ENCODE measurements at places on chromosomes 4 and X.

- DNase-seq = no peak
These were observed 63.5 kb downstream of the ENPP6 start for GRCh38 chr4:184154199-184154598.

DNA sequence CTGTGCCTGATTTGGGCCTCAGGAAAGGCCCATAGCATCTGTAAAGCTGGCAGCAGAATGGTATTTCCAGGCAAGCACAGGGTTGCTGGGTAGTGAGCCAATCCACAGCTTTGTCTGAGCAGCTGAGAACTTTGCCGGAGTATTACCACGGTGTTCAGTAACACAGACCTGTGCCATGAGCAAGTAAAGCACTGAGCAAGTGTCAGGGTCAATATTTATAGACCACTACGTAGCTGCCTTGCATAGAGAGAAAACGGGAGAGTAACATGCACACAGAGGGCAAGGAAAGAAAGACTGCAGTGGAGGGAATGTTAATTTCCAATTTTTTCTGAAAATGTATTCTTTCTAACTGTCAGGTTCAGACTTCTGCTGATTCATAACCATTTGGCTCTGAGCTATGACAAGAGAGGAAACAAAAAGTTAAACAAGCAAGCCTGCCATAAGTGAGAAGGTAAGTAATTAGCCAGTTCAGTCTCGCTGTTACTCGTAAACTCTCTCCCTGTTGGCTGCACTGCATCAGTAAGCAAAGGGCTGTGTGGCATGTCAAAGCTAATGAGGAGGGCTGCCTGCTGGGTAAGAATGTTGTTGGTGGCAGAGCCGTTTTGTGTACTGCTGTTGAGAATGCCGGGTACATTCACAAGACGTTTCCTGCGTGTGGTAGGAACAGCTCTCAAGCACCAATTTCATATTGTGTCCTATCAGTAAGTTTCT is 238.1 kb downstream of the BMPR1B start:
- DNase-seq = no peak

DNA sequence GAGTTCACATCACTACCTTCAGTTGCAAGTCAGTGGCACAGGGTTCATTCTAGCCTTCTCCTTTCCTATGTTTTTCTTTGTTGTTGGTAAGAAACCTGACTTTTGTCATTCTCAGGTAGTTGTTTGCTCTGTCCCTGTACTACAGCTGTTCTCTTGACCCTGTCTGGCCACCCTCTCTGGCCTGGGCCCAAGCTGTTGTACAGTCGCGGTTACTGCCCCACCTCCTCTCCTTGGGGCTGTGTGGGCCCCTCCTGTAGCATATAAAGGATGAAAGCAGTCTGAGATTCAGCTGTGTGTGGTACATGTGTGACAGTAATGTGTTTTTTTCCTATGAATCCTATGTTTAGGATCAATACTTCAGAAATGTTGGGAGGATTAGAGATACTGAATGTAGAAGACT is 12.5 kb downstream of the MOB1B start:
- DNase-seq = no peak

GRCh38 chr4:25330905-25331808 is 18.6 kb downstream of the ZCCHC4 start:
- no peak for DNase-seq

DNA sequence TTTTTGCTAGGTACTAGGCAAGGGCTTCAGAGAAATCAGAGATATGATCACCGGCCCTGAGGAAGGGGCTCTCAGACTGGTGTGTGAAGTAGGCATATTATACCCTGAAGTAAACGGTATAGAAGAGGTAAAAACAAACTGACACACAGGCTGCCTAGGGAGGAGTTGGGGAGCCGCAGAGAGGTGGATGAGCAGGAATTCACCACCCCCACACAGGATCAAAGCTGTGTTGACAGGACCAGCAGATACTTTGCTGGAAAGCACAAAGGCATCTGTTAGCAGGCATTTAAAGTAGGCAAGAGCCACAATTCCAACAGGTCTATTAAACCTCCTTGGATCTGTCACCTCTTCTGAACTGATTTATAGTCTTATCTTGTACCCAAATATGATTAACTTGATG is 71.8 kb upstream of the GPR34 start:
- DNase-seq = no peak

- no peak for DNase-seq
These were observed 455.7 kb downstream of the BCOR start for GRCh38 chrX:39642071-39642470.

DNA sequence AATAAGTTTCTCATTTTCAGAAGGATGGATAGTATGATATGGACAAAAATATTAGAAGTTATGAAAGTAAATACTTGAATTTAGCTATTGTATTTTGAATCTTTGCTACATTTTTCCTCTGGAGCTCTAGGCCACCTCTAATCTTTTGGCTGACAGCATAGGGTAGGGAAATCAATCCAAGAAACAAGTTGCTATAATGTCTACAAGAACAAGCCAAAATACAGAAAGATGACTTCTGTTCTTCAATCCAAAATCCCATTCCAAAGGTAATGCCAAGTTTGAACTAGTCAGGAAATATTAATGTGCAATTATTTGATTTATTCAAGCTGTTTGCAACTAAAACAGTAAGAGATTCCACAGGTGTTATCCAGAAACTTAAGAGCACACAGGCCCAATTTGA is 1323.1 kb downstream of the ADGRL3 start:
- no peak for DNase-seq

GRCh38 chr4:663046-663437 is 11.0 kb downstream of the ATP5ME start:
- DNase-seq = no peak

DNA sequence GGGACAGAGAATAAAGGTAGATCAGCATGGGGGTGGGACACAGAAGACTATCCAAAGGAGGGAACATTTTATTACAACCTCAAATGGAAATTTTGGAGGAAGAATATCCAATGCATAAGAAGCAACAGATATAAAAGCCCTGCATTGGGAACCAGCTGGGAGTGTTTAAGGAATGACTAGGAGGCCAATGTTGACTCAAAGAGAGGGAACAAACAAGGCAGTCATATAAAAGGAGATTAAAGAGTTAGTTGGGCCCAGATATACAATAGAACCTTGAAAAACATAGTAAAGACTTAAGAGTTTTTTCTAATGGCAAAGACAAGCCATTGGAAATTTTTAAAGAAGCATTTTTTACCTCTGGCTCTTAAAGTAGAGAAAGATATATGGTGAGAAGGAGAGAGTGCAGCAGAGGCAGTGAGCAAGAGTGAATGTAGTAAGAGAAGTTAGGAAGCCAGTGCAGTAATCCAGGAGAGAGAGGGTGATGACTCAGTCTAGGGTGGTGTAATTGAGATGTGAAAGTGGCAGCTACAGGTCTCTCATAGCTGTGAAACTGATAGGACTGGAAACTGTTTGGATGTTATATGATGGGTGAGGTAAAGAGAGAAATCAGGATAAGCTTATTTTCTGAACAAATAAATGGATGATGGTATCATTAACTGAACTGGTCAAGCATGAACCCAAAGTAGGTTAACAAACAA is 182.2 kb upstream of the ATOH1 start:
- no peak for DNase-seq

GRCh38 chr4:101600287-101600686 is 190.2 kb upstream of the BANK1 start:
- no peak for DNase-seq

GRCh38 chr4:79906303-79906702 is 166.7 kb downstream of the ANTXR2 start:
- no peak for DNase-seq

DNA sequence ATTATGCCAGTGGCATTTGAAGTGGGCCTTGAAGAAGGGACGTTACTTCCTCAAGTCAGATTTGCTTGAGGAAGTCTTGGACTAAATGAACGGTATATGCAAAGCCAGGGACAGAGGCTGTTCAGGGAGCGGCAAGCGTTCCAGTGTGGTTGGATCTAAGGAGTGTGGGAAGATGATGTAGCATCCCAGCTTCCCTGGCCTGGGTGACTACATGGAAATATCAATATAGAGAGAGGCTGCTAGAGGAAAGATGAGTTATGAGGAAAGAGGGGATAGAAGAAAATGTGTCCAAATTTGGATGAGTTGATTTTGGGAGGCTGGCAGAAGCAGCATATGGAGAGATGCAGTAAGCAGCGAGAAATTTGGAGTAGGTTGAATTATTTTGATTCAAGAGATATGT is 432.5 kb upstream of the TENM3 start:
- no peak for DNase-seq

DNA sequence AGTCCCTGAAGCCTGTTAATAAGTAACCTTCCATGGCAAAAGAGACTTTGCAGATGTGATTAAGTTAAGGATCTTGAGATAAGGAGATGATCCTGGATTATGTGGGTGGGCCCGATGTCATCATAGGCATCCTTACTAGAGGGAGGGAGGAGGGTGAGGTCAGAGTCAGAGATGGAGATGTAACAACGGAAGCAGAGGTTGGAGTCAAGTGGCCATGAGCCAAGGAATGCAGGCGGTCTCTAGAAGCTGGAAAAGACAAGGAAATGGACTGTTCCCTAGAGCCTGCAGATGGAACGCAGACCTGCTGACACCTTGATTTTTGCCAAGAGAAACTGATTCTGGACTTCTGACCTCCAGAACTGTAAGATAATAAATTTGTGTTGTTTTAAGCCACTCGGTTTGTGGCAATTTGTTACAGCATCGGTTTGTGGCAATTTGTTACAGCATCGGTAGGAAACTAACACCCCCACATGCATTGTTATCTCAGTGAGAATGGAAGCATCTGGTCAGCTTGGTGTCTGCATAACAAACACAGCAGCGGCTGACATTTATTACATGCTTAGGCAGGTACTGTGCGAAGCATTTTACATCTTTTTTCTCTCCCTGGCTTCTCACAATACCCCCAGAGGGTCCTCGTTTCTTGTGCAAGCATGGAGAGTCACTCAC is 55.6 kb downstream of the CLDN34 start:
- no peak for DNase-seq

DNA sequence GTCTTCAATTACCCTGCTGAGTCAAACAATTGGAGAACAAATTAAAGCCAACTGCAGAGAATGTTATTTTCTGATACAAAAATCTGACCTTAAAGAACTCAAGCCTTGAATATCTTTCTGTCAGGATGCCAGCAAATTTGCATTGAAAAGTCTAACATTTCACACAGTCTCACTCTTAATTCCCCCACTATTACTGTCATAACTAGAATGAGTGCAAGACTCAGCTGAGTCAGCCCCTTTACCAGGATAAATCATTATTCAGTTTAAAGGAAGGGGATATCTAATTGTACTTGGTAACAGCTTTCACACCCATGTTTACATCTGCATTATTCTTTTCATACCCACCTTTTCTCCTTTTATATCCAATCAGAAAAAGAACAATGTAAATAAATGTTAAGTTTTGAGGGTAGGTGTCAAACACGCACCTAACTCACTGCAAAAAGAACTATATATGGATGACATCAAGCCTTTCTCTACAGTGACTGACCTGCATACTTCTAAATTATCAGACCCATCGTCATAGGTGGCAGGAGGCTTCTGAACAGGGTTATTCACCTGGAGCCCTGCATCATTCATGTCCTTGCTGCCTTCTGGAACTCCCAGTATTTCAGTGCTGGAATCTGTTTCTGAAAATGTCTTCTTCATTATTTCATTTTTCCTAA is 117.4 kb downstream of the TMA16 start:
- DNase-seq = no peak

GRCh38 chr4:18109676-18110075 is 88.1 kb upstream of the LCORL start:
- DNase-seq = no peak

- no peak for DNase-seq
These were observed 88.1 kb downstream of the PCDH7 start for GRCh38 chr4:30808276-30808675.

DNA sequence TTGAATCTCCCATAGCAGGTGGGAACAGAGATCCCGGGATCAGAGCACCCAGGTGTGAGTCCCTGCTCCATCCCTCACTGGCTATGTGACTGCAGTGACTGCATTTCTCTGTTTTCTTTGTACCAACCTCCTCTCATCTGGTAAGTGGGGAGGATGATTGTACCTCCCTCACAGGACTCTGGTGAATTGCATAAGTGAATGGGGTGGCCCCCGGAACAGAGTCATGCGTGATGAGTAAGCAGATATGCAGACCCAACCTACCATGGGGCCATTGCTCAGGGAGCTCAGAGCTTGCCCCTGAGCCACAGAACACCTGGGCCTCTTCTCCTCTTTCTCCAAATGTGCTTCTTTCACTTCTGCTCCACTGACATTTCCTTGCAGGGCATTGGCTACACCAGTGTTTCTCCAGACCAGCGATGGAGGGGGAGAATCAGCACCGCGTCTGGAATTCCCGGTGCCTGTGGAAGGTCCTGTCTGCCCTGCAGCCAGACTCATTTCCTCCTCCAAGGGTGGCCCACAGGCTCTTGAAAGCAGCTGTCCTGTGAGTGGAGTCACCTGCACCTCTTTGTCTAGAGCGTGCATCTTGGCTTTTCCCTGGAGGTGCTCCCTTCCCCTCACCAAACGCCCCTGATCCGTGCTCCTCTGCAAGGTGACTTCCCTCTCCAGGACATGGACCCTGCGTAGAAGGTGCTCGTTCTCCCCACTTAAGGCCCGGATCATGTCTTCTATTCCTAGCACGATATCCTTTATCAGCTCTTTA is 30.0 kb downstream of the C4orf50 start:
- no peak for DNase-seq

GRCh38 chr4:121554382-121554781 is 142.4 kb downstream of the ANXA5 start:
- no peak for DNase-seq

DNA sequence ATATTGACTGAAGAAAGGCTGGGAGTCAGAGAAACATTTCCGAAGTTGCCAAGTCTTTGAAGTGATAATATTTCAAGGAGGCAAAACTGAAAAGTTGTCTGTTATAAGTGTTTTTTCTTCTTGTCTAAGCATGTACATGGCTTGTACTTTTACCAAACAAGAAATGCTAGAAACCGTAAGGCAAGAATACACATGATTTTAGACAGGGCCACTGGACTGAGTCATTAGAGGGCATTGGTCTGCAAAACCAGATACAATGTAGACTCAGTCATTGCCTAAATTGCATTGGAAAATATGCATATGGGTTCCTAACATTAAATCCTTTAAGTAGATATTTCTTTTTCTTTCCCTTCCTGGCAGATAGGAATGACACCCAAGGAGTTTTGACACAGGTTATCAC is 284.9 kb upstream of the PUDP start:
- DNase-seq = no peak

- DNase-seq = no peak
These were observed 1.2 kb downstream of the SLC39A8 start for GRCh38 chr4:102343964-102344519.

DNA sequence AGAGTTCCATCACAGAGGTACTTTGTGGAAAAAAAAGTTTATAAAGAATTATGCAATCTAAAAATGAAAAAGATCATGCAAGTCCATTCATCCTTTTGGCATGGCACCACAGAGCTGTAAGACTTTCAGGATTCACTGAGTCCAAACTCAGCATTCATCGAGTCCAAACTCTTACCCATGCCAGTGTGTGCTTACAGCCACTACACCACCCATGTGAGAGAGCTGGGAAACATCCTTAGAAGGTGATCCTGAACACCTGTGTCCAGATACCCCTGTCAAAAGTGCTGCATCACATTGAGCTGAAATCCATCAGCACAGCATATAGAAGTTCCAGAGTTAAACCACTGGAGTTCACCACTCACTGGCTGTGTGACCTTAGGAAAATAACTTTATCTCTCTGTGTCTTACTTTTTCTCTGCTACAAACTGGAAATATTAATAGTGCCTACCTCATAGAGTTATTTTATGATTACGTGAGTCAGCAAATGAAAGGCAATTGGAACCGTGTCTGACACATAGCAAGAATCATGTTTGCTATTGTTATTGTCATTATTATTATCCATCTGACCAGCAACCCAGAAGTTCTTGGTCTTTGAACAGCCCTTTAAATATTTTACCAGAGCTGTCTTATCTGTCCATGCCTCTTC is 115.0 kb upstream of the FTHL17 start:
- no peak for DNase-seq

Data from stimulated activated CD4-positive, alpha-beta T cell treated with anti-CD3 and anti-CD28 coated beads, Interleukin-15, amount 100 ng/mL, for 1 hour (primary cell).